ENCODE measurements at places on chromosomes 3 and 15.

GRCh38 chr3:85760342-85760741 is 801.6 kb downstream of the CADM2 start:
- DNase-seq: no peak

DNA sequence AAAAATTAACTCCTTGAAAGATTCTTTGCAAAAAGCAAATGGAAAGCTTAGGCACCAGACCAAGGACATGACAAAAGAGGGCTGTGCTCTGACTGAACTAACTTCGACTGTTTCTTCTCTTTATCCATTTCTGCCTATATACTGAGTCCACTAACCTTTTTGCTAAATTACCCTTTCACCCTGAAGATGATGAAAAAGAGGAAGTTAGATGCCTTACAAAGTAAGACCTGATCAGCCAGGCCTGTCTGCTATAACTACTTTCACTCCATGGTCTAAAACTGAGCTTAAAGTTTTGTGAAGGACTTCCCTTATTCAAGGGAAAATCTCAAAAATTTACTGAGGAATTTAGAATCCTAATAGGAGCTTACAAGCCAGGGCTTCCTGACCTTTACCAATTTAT is 6.2 kb upstream of the IGSF10 start:
- DNase-seq: no peak

DNA sequence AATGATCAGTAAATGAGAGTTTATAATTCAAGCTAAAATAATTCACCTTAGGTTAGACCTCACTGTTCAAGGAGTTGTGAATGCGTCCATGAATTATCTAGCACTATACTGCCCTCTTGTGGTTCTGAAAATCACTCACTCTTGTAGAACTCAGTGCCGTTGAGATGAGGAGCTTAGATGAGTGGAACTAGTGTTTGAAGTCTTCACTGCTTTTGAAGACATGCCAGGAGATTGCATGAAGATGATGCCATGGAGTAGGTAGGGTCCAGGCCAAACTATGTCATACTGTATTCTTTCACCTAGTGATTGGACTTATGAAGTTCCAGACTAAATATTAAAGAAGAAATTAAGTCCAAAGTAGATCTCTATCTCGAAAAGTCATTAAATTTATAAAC is 28.8 kb downstream of the LYSMD4 start:
- DNase-seq: no peak

- DNase-seq: no peak
These were observed 77.2 kb downstream of the MYO1E start for GRCh38 chr15:59295261-59296001.

DNA sequence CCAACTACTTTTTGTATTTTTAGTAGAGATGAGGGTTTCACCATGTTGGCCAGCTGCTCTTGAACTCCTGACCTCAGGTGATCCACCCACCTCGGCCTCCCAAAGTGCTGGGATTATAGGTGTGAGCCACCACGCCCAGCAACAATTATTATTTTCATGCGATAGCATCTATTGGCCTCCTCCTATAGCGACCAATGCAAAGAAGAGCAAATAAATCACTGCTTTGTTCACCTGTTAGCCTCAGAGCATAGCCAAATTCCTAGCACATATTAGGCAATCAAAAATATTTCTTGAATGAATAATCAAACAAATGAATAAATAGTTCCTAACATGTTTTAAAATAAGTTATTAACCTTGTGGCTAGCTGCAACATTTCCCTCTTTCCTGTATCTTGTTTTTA is 36.8 kb upstream of the TNFSF10 start:
- no peak for DNase-seq

DNA sequence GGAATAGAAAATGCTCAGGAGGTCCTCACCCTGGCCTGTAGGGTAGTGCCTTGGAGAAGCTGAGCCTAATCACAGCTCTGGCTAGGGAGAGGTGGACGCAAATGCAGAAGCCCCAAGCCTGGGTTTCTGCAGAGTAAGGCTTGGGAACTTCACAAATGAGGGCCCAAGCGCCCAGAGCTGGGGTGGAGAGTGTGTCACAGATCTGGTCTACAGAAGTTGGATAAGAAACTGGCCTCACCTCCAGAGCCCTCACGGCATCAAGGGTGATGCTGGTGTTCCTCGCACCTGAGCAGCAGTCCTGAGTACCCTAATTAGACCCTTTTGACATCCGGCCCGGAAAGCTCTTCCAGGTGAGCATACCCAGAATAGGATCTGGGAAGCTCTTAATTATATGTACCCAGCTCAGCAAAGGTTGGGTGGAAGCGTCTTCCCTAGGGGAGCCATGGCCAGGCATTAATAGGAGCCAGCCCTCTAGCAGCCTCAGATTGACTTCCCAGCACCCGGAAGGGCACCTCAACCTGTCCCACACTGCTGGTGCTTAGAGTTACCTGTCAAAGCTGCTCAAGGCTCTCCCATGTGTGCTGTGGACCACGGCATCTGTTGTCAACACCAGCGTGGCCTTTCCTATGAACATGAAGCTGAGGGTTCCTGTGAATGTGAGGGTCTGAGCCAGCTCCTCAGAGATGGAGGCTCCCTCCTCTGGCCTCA is 31.8 kb downstream of the RBM5 start:
- no peak for DNase-seq

DNA sequence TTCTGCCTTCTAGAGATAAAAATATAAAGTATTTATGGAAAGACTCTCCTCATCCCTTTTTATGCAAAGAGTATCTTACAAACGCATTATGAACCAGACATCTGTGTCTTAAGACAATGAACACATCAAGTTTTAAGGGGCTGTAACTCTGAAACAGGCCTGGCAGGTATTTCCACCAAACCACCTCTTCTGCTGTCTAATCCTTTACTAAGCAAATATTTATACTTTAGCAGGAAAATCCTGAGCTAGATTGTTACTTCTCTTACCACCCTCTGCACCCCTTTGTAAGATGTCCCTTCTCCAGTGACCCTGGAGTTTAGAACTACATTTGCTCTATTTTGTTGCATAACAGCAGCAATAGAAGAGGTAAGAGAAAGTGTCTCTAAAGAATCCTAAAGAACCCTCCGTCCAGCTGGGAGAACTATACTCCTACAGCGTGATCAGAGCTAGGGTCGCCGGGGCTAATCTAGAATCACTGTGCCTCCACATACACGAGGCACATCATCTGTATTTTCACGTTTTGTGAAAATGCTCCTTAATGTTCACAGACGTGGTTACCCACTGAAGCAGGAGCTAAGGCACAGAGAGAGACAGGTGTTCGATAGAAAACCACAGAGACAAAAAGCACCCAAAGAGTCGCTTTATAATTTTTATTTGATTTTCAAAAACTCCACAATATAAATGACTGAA is 129.6 kb downstream of the FOXP1 start:
- no peak for DNase-seq

- no peak for DNase-seq
These were observed 75.9 kb downstream of the TMEM108 start for GRCh38 chr3:133113927-133114597.

DNA sequence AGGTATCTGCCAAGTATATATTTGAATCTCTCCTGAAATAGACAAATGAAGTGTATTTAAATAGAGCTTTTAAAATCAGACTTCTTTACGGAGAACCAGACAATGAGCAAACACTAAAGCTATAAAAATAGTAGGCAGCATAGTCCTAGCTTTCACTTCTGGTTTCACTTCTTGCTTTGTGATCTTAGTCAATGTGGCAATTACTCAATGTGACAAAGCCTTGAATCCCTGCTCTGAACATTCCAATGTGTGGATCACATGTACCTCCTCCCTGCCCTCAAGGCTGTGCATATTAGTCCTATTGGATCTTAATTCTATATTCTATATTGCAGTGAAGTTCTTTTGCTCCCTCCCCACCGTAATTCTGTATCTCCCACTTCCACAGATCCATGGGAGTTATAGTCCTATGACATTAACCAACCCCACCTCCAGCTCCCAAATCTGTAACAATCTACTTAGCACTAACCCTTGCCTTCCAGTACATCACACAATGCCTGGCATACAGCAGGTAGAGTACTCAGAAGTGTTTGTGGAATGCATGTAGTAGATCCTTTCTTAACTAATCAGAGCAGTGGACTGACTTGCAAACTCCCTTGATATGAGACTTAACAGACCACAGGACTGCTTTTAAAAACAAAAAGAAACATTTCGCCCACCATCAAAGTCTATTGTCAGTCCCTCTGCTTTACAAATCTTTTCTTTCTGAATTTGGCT is 24.3 kb upstream of the CP start:
- no peak for DNase-seq

GRCh38 chr3:105538483-105538882 is 171.8 kb downstream of the ALCAM start:
- DNase-seq: no peak

DNA sequence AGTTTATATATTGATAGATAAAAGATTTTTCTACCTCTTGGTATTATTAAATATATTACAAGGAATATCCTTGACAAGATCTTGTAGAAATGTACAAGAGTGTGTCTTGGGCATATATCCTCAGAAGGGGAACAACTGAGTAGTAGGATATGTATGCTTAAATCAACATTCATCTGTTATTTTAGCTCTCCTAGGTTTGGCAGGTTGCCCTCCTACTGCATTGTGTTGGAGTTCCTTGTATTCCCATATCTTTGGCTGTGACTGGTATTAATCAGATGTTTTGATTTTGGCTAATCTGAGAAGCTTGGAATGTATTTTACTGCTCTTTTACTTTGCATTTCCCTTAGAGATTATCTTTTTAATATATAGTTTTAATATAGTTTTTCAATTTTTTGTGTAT is 4.6 kb downstream of the MYRIP start:
- no peak for DNase-seq

GRCh38 chr3:31343075-31343474 is 189.7 kb upstream of the STT3B start:
- DNase-seq: no peak

- DNase-seq: no peak
These were observed 112.7 kb downstream of the APBA2 start for GRCh38 chr15:28998511-28998910.

DNA sequence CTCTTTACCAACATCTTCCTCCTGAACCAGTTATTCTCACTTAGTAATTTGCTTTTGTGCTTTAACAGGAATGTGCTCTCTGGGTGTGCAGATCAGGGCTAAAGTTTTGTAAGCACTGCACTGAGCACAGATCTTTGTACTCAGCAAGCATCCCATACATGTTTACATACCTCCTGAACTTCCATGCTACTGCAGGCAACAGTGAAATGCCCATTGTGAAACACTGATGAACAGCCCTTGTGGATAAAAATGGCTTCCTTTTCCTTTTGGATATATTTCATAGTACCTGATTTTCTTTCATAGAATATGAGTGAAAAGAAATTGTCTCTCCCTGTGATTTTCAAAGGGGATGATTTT is 855.9 kb downstream of the MCTP2 start:
- no peak for DNase-seq

GRCh38 chr3:106629215-106629832 is 747.9 kb upstream of the CCDC54 start:
- DNase-seq: no peak

- DNase-seq: no peak
These were observed 779.9 kb downstream of the GRM7 start for GRCh38 chr3:7640787-7641186.

- DNase-seq: no peak
These were observed 140.2 kb upstream of the RBMS3 start for GRCh38 chr3:29140666-29141065.

- DNase-seq: no peak
These were observed 39.0 kb downstream of the MNS1 start for GRCh38 chr15:56425976-56426375.

DNA sequence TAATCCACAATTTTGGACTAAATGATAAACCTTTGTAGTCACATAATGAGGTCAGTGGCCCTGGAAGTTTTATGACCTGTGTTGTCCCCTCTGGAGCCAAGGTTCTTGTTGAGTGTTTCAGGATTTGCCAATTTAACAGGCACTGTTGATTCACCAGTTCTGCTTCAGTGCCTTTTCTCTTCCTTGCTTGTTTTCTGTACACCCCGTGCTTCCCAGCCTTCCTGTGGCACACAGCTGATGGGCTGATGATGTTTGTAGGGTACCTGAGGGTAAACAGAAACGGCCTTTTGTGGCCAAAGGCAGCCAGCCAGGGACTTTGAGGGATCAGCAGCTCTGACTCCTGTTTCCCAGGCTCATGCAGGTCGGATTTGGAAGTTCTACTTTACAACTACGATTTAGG is 13.3 kb downstream of the GYG1 start:
- no peak for DNase-seq

- no peak for DNase-seq
These were observed 245.2 kb downstream of the PLOD2 start for GRCh38 chr3:145915787-145916186.

DNA sequence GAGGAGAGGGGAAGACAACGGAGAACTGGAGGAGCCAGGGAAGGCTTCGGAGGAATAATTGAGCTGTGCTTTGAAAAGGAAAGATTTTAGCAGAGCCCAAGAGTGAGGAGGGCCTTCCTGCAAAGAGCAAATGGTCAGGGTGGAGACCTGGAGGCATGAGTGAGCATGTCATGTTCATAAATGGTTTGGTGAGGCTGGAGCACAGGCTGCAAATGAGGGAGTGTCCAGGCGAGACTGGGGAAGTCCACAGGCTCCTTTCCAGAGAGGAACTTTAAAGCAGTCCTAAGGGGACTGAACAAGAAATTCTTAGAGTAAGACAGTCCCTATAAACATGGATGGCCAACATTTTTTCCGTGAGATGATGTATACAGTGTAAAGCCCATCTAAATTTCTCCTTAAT is 108.8 kb downstream of the THSD4 start:
- no peak for DNase-seq

DNA sequence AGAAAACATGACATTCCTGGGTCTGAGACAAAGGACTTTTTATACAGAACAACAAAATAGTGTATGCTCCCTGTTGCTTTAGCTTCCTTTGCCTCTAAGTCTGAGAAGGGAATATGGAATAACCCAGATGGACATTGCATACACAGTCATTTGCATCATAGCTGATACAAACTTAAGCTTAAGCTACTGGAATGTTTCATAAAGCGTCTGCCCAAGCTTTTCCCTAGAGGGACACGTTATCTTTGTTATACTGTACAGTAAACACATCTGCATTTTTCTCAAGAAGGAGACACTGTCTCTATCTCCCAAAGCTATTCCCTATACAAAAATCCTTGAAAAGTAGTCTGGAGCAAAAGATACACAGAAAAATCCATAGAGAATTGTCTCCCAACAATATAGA is 775.0 kb downstream of the DIPK2A start:
- no peak for DNase-seq

DNA sequence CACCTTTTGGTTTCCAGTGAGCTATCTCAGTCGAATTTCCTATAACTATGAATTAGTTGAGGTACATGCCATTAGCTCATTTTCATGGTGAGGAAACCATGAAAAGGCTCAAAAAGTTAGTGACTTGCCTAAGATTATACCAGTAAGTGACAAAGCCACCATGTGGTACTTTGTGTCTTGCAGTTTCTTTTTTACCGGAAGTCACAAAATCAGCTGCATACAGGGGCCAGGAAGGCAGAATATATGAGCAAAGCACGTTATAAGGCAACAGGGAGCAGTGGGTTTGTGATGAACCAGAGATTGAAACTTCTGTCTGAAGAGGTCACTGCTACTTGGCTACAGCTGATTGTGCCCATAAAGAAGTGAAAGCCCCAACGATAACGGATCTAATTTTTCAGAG is 50.3 kb downstream of the CMTM8 start:
- DNase-seq: peak; percentile 26
